Stimulated activated CD4-positive, alpha-beta T cell treated with anti-CD3 and anti-CD28 coated beads, Interleukin-1b, Interleukin-23, amount 100 ng/mL, for 4 hours (primary cell): ENCODE measurements at places on chromosomes 6 and 20.
A peak's percentile ranks its signal among the peaks of the same experiment; 100 is the strongest.

DNA sequence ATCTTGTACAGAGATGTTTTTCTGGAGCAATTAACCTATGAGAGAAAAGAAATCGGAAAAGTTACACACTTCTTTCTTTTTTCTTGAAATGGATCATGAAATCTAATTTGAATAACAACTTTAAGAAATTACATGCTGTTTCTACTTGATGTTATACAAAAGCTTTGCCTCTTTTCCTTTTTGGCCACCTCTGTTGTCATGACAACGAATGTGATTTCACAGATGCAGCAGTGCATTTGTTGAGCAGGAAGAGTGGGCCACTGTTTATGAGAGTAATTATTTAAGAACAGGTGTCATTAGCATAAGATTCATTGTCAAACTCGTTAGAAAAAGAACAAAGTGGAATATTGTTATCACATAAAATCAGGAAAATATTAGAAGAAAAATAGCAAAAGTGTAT, 148.3 kb upstream of the IMPG1 start:
- no peak for DNase-seq

DNA sequence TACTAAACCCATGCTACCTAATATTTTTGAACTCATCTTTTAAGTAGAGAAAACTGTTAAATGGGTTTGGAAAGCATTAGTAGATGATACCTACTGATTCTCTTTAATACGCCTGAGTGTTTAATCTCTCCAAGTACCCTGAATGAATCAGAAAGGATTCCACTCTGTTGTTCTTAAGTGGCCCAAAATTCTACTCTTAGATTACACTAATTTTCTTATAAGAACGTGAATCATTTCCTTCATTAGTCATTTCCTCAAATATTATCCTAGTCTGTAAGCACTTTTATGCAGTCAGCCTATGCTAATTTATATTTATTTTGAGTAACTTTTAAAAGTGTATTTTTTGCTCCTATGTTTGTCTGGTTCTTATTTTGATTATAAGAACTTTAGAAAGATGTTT, 380.0 kb downstream of the BTBD9 start:
- no peak for DNase-seq

GRCh38 chr6:111536910-111537527, 54.0 kb upstream of the REV3L start:
- DNase-seq = no peak

GRCh38 chr20:40991181-40991889, 37.3 kb upstream of the TOP1 start:
- no peak for DNase-seq

DNA sequence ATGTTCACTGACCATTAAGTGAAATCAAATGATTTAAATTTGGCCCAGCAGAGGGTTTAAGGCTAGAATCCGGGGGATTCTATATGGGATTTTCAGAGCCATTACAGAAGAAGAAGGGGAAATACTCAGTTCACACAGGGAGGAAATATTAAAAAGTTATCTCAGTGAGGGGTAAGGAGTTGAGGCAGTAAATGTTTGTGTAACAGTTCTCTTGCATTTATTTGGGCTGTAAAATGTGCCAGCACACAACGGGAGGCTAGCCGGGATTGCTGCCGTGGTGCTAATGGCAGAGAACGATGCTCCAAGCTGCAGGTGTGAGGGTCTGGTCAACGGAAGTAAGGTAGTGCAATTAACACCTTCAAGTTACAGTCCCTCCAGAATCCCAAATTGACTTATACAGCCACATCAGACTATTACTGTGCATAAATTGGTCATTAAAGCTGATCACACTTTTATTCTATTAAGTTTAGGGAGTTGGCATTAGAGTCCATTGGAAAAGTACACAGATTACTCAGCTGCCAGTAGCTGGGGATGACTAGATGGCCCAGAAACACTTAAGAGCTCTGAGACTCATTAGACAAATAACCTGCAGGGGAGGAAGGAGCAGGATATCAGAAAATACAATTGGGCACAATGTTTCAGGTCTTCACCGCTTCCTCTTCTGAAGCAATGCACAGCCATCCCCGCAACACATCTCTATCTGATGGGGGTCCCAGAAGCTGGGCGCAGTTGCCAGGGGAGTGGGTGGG, 31.3 kb downstream of the PPP1R3G start:
- DNase-seq = no peak

DNA sequence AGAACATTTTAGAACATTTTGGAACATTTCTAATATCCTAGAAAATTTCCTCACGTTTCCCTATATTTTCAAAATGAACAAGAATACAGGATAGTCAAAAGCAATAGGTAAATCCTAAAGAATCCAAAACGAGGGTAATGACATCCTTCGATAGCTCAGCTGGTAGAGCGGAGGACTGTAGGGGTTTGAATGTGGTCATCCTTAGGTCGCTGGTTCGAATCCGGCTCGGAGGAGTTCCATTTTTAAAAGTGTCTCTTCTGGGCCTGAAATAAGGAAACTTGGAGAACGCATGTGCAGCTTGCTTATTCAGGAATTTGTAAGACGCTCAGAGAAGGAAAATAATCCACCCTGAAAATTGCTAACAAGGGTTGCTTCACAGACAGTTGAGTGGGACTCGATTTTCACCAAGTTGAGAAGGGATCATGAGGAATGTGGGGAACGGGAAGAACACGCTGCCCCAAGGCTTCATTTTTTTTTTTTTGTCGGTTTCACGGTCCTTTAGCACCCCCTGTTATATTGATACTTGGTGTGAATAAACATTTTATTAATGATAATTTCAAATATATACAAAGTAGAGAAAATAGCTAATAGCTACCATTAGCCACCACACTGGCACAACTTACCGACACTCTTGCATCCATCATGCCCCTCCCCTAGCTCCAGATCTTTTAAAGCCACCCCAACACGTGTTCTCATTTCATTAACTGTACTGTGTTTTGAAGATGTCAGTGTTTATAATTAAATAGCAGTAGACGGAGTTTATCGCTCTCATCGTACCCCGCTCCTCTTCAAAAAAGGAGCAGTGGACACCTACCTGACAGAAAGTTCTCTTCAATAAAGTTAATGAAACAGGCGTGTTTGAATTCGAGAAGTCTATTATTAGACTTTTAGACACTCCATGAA, 1.8 kb upstream of the ABT1 start:
- DNase-seq = peak; percentile 32
